ENCODE measurements at places on chromosomes 4 and X. TPM values are rescaled to one million over a fixed set of nuclear protein-coding genes. Genes with fewer than 3 reads are reported as not detected.

Gene SGCB
- polyA plus RNA-seq, result 55.2 TPM

DNA sequence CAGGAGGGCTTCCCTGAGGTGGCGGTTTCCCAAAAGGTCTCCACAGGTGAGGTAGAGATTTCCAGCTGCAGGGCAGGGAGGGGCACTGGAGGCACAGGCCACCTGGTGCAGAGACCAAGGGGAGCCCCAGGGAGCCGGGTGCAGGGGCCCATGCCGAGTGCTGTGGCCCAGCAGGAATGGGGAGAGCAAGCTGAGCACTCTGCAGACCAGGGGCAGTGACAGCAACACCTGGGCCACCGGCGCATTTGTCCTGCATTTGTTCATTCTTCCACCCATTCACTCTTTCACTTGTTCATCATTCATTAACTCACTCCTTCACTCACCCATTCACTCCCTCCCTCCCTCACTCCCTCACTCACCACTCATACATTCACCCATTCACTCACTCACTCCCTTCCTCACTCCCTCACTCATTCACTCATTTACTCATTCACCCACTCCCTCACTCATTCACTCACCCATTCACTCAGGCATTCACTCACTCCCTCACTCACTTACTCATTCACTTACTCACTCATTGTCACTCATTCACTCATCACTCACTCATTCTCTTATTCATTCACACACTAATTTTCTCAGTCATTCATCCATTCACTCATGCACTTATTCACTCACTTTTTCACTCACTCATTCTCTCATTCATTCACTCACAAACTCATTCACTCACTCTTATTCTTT, 16.3 kb downstream of the CPZ start:
- DNase-seq, result no peak

DNA sequence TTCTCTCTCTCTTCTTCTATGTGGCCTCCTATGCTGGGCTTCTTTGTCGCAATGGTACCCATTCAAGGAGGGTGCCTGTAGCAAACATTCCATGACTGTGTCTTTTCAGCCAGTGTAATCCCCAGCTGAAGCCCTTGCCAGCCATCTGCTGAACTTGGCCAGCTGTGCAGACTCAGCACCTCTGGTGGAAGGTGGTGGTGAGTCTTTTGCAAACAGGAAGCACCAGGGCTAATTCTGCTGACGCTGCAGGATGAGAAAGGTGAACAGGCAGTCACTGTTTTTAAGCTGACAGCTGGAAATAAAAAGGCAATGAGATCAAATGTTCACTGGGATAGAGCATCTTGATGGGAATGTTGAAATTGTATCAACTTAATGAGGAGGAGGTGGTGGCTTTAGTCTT, 298.7 kb upstream of the CLNK start:
- no peak for DNase-seq

GRCh38 chr4:175947117-175947722, 118.4 kb upstream of the WDR17 start:
- DNase-seq, result no peak

GRCh38 chr4:19557161-19557560, 694.5 kb upstream of the SLIT2 start:
- no peak for DNase-seq

GRCh38 chrX:1386338-1387127, 5.4 kb downstream of the SLC25A6 start:
- no peak for DNase-seq

All from left renal pelvis (tissue), 4 donors.